ENCODE measurements at places on chromosomes 12 and 14.

DNA sequence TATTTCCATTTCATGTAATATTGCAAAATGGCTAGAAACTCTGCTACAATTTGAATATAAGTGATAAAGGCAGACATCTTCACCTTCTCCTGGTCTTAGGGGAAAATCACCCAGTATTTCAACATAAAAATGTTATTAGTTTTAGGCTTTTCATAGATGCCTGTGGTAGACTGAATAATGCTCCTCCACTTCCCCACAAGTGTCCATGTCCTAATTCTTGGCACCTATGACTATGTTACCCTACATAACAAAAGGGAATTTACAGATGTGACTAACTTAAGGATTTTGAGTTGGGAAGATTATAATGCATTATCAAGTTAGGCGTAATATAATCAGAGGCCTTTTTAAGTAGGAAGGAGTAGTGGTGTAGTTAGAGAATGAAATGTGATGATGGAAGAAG, 196.4 kb downstream of the TMTC3 start:
- no peak for DNase-seq

DNA sequence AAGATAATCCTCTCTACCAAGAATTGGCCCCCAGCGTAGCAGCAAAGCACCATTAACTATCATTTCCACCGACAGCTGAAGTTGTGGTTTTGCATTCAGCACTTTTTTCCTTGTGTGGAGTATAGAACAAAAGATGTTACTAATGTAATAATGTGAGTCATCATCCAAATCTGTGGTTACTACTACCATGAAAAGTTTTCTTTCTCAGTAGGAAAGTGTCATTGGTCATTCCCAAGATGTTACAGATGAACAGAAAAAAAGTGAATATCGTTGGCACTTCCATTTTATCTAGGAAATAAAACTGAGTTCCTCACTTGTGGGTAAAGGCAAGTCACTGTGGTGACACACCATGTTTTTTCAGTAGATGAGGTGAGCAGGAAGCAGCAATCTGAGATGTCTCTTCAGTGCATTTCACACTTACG, 30.3 kb upstream of the IFNG start:
- peak; percentile 55 for DNase-seq

DNA sequence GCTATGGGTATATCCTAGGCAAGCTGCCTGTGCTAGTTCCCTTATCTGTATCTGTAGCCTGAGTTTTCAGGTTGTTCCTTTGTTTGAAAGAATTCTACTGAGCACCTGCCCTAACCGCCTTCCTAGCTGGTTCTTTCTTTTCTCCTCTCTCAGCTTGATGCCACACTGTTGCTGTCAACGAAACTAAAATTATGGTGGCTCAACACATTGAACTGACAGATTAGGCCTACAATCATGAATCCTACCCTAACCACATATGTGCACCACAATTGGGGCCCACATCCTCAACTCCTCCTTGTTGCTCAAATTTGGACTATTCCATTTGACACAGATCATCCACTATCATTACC, 36.2 kb upstream of the RESF1 start:
- DNase-seq, result no peak

DNA sequence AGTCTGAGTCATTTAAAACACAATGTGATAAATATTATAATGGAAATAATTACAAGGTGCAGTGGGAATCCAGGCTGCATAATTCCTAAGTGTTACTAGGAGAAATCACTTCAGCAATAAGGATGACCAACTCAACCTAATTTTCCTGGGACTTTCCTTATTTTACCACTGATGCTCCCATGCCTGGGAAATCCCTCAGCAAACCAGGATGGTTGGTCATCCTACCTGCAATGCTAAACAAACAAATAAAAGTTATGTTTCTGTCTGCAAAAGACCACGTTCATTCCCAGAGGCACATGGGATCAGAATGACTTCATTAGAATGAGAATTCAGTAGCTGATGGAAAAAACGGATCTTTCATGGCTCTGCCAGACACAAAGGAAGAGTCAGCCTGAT, 130.8 kb upstream of the RAP1B start:
- no peak for DNase-seq

GRCh38 chr14:68554231-68554630, 238.6 kb downstream of the ZFP36L1 start:
- no peak for DNase-seq

DNA sequence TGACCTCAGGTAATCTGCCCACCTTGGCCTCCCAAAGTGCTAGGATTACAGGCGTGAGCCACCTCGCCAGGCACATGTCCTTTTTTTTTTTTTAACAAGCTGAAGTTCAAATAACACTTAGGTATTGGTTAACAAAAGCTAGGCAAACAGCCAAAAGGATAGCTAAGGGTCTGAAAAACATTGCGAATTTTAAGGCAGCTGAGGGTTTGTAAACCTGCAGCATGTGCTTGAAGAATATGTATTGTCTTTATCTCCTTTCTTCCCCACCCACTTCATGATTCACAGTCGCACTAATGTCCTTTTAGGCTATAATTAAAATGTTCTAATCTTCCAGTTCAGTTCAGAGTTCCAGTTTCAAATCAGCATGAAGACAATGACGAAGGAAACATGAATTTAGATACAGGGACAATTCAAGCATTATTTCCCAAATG, 30.1 kb upstream of the CERS5 start:
- DNase-seq, result no peak

- no peak for DNase-seq
Measured at GRCh38 chr12:42323856-42324255, 2.0 kb downstream of the ZCRB1 start.

DNA sequence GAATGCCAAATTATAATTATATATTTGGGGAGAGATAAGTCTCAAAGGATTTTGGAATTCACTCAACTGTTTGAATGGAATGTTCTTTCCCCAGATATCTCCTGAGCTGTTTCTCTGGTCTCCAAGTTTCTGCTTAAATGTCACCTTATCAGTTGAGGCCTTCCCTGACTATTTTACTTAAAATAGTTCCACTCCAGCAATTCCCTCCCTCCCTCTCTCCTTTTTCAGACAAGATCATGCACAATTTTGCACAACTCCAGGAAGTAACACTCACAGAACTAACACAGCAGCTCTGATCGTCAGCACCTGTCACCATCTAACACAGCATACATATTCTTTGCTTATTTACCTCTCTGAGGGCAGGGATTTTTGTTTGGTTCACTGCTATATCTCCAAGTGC, 12.5 kb downstream of the BTG1 start:
- DNase-seq, result no peak

- DNase-seq, result no peak
Measured at GRCh38 chr12:30985814-30986452, 59.4 kb downstream of the TSPAN11 start.

- DNase-seq, result no peak
Measured at GRCh38 chr12:24688601-24689000, 260.3 kb downstream of the BCAT1 start.

- DNase-seq, result no peak
Measured at GRCh38 chr12:6494258-6494743, 399 bp downstream of the NCAPD2 start.

DNA sequence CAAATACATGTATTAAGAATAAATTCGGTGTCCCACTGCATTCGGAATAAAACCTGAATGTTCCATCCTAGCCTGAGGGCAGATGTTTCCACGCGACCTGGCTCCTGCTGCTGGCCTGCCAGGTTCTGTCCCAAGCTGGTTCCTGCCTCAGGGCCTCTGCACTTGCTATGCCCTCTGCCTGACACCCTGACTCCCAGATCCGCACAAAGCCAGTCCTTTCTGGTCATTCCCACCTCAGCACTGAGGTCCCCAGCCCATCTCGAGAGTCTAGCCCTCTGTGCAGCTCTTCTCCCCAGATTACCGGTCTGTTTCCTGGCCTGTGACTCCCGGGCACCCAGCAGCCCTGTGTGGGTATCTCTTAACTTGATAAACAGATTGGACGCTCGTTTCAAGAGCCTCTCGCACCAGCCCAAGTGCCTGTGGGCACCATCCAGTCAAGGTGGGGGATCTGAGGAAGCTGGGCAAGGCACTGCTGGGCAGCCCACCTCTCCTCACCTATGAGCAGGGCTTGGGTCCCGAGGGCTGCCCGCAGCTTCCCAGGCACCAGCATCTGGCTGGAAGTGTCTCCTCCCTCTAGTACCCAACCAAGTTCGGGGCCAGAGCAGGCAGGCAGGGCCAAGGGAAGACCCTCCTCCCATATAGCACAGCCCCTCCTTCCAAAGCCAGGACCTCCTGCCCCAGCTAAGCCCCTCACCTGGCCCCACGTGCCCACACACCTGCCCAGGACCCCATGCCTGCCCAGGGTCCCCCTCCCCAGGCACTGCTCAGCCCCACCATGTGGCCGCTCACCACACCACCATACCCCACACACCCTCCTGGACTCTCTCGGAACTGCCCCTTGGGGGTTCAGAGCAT, 132.2 kb downstream of the NCOR2 start:
- no peak for DNase-seq

GRCh38 chr12:109630107-109630506, 56.5 kb downstream of the MVK start:
- no peak for DNase-seq

GRCh38 chr12:47082796-47083621, 3.2 kb upstream of the AMIGO2 start:
- DNase-seq, result no peak

GRCh38 chr12:50926415-50926814, 25.9 kb upstream of the HIGD1C start:
- no peak for DNase-seq

DNA sequence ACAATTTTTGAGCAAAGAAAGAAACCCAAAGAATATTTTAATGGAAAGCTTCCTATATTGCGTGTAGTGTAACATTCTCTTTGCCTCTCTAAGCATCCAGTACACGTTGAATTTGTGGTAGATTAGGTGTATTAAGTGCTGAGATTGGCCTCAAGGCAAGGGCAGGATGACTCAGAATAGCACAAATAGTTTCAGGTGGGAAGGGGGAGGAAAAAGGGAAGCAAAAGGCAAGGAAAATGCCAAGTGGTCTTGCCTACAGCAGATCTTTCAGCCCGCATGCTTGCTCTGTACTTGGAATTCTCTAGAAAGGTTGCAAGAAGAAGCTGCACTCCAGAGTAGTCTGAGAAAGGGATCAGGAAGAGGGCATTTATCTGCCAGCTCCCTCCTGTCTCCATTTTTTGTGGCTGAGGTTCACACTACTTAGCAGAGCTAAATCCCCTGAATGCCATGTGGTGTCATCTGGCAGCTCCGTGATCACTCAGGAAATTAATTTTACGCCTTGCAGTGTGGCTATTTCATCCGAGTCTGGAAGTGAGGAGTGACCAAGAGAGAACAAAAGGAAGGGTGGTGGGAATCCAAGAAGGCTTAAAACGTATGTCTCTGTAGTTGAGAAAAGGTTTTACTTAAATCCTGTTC, 28.5 kb downstream of the CDKN1B start:
- no peak for DNase-seq

GRCh38 chr14:22487401-22487800, 101.6 kb downstream of the DAD1 start:
- no peak for DNase-seq

GRCh38 chr14:52755607-52756316, 25.8 kb downstream of the STYX start:
- no peak for DNase-seq

- DNase-seq, result no peak
Measured at GRCh38 chr12:133129368-133130037, 571 bp downstream of the ZNF891 start.

GRCh38 chr12:12176402-12176801, 90.4 kb downstream of the LRP6 start:
- DNase-seq, result no peak

DNA sequence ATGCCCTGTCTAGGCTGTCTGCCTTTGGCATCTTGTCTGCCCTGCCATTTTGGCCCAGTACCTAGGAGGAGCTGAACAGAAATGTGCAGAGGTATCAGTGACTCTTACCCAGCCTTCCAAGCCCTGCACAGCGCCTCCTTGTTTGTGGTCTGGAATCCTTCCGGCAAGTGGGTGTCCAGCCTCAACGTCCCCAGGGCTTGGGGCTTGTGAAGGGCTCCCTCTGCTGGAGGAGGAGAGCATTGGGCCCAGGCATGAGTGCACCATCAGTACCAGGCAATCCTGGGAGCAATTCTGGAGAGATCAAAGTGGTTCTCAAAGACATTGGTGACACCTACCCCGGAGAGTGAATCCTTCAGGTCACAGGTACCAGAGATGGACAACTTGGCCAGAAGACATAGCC, 2.4 kb upstream of the TCL1B start:
- peak; percentile 10 for DNase-seq

DNA sequence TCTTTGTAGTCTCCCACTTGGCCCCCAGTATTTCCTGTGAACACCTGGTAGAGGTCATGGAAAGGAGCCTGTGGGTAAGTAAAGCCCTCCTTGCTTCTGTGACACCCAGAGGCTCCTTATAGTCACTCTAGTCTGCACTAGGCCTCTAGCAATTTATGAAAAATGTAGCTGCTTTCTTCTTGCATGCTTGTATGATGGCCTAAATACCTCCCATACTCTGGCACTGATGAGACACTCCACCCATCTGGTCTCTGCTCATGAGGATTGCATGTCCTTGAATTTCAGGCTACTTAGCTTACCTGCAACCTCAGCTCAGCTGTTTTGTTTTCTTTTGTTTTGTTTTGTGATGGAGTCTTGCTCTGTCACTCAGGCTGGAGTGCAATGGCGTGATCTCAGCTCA, 4.6 kb upstream of the A2ML1 start:
- DNase-seq, result no peak

GRCh38 chr14:85129921-85130320, 400.0 kb upstream of the FLRT2 start:
- no peak for DNase-seq

- no peak for DNase-seq
Measured at GRCh38 chr12:27104546-27104945, 22.2 kb upstream of the C12orf71 start.

GRCh38 chr14:84657911-84658310, 872.0 kb upstream of the FLRT2 start:
- no peak for DNase-seq

DNA sequence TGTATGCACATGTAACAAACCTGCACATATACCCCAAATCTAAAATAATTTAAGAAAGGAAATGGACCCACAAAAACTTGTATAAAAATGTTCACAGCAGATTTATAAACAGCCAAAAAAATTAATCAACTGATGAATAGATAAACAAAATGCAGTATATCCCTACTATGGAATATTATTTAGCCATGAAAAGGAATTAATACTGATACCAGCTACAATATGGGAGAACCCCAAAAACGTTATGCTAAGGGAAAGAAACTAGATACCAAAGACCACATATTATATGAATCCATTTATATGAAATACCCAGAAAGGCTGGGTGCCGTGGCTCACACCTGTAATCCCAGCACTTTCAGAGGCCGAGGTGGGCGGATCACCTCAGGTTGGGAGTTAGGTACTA, 20.9 kb downstream of the DUSP16 start:
- DNase-seq, result no peak

- DNase-seq, result no peak
Measured at GRCh38 chr12:47870175-47870781, 34.5 kb downstream of the VDR start.

GRCh38 chr12:68877583-68877982, 55.4 kb downstream of the CPM start:
- no peak for DNase-seq

DNA sequence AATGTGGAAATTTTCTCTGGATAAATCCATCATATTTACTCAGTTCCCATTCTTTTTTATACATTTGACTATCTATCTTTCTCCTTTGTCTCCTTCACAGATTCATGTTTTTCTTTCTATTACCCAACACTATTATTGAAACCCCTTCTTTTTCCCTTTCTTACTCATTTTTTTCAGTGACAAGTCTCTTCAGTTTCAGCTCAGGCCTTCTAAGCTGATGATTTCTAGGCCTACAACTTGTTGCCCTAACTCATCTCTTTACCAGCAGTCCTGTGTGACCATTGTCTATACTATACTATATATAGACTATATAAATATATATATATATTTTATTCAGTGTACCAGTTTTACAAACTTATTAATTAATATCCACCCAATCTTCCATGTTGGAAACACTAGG, 31.8 kb downstream of the SLC16A7 start:
- DNase-seq, result no peak

Measured in activated CD4-positive, alpha-beta T cell treated with anti-CD3 and anti-CD28 coated beads for 4 hours (primary cell).